ENCODE measurements at places on chromosomes 1 and 21.

DNA sequence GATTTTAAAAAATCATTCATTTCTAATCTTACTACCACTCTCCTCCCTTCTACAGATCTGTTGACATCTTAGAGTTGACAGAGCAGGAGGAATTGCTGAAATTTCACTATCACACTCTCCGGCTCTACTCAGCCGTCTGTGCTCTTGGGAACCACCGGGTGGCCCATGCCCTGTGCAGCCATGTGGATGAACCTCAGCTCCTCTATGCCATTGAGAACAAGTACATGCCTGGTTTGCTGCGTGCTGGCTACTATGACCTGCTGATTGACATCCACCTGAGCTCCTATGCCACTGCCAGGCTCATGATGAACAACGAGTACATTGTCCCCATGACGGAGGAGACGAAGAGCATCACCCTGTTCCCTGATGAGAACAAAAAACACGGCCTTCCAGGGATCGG is 276.7 kb downstream of the ZP4 start:
- no peak for DNase-seq

DNA sequence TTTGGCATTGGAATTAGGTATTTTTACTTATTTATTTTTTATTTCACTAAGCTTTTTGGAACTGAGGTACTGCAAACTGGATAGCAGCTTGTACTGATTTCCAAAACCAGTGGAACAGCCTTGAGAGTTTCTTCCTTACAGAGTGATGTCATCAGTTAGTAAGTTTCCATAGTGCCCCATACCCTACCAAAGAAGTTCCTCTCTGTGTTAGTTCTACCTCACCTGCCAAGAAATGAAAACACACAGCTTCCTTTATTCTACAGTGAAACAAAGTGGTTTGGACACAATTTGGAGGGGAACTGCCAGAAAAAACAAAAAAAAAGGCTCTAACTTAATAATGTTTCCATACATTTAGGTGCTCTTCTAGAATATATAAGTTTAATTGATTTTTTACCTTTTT is 430.9 kb upstream of the ADGRL2 start:
- DNase-seq = no peak

- DNase-seq = no peak
Observed at GRCh38 chr21:33332143-33332542, 7.4 kb downstream of the IFNAR1 start.

GRCh38 chr1:29865051-29865450 is 628.7 kb downstream of the PTPRU start:
- DNase-seq = no peak

DNA sequence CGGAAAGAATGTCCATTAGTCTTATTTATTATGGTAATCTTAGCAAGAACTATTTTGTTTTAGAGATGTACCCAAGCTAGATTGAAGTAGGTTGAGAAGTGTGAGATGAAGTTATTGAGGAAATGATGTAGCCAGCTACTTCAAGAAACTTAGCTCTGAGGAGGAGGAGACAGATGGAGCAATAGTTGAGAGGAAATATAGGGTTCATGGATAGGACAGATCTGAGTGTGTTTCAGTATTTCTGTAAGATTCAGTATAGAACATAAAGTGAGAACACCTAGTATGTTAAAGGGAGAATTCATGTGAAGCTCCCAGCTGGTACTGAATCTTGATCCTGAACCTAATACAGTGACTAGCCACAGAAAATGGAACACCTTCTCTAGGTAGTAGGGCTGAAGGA is 28.9 kb downstream of the TSNAX start:
- DNase-seq = no peak

DNA sequence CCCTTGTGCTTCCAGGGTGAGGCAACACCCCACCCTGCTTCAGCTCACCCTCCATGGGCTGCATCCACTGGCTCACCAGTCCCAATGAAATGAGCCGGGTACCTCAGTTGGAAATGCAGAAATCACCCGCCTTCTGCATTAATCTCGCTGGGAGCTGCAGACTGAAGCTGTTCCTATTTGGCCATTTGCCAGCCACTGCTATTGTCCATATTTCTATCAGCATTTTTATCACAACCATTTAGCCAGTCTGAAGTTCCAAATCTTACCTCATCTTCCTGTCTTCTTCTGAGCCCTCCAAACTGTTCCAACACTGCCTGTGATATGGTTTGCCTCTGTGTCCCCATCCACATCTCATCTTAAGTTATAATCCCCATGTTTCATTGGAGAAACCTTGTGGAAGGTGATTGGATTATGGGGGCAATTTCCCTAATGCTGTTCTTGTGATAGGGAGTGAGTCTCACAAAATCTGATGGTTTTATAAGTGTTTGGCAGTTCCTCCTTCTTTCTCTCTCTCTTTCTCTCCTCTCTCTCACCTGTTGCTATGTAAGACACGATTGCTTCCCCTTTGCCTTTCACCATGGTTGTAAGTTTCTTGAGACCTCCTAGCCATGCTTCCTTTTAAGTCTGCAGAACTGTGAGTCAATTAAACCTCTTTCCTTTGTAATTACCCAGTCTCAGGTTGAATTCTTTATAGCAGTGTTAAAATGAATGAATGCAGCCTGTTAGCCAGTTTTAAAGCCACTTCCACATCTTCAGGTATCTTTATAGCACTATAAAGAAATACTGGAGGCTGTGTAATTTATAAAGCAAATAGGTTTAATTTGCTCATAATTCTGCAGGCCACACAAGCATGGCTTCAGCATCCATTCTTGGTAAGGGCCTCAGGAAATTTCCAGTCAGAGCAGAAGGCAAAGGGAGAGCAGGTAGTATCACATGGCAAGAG is 203.5 kb downstream of the FCRL5 start:
- DNase-seq = no peak

DNA sequence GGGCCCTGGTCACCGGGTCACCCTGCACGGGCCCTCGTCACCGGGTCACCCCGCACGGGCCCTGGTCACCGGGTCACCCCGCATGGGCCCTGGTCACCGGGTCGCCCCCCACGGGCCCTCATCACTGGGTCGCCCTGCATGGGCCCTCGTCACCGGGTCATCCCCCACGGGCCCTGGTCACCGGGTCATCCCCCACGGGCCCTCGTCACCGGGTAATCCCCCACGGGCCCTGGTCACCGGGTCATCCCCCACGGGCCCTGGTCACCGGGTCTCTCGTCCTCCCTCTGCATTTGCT is 77.6 kb downstream of the RIPK4 start:
- DNase-seq = no peak

DNA sequence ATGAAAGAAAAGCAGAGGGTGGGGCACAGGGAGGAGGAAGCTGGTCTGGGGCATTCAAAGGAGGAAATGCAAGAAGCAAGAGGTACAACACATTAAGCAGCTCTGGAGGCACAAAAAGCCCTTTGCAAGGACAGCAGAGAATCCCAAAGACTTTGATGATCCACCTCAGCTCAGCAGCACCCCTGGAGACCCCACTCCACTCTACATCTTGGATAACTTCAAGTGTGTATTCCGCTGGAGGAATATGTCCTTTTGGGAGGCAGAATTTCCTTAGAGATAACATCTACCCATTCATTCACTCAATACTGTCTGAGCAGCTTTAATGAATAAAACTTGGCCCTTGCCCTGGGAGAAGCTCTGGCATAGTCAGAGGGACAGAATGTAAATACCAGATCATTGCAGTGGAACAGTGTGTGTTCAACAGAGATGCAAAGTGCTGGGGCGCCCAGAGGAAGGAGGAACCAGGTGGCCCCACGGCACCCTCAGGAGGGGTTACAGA is 599.7 kb downstream of the KIF26B start:
- no peak for DNase-seq

DNA sequence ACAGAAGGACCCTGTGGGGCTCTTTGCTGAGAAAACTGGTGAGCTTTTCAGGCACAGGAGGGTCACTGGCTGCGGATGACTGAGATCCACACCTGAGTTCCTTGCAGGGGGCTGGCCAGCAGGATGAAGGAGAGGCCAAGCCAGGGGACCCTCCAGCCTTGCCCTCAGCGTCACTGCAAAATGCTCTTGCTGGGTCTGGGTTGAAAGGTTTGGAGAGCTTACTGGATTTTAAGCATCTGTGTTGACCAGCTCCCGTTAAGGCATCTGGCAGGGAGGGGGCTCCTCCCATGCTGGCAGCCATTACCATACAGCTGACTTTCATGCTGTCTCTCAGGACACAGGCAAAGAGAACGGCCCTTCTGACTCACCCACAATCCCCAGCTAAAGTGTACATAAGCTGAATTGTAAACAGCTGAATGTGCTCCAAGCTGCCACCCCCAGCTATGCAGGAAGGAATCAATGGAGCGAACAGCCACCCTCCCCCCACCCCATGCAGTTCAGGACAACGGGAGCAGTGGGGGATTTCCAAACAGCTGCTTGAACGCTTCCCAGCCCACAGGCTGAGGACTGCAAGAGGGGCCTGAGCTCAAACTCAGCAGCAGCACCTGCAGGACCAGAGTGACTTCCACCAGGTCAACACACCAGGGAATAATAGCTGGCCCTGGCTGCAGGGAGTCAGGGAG is 21.3 kb upstream of the A3GALT2 start:
- peak; percentile 97 for DNase-seq

GRCh38 chr1:41440321-41441085 is 44.0 kb downstream of the EDN2 start:
- no peak for DNase-seq

DNA sequence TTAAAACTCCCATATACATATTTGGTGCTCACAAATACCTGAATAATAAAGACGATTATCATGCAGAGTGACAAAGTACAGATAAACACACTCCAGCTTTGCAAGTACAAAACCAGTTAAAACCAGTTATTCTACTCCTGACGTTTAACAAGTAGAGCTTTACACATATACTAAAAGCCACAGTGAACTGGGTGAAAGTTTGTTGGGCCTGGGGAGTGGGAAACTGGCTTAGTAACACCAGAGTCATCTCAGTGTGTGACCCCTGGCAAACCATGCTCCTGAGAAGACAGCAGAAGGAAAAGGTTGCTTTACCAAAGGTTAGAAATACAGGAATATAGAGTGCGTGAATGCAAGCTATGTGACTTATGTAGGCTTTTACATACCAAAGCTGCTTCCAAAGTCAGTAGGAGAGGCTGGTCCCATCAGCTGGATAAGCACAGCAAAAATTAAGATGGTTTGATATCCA is 148.1 kb downstream of the NRIP1 start:
- peak; percentile 18 for DNase-seq

- DNase-seq = no peak
Observed at GRCh38 chr1:246726255-246726679, 2.1 kb downstream of the SCCPDH start.

GRCh38 chr1:200899954-200900867 is 5.5 kb downstream of the INAVA start:
- DNase-seq = no peak

DNA sequence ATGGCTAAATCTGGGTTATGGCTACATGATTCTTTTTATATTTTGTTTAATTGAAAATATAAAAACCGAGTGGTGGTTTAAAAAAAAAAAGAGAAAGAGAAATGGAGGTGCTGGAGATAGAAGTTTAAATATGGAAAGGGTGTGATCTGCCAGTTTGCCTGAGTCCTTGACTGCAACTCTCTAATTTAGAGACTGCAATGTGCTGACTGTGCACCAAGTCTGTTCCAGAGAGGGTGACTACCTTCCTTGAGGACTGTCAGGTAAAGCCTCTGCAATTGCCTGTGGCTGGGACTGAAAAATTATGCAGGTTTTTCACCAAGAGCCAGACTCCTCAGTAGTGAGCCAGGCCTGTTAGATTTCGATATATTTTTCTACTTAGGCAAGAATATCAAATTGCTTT is 1326.3 kb downstream of the BRINP3 start:
- DNase-seq = no peak

GRCh38 chr1:16926491-16927073 is 4.9 kb downstream of the CROCC start:
- peak; percentile 16 for DNase-seq

DNA sequence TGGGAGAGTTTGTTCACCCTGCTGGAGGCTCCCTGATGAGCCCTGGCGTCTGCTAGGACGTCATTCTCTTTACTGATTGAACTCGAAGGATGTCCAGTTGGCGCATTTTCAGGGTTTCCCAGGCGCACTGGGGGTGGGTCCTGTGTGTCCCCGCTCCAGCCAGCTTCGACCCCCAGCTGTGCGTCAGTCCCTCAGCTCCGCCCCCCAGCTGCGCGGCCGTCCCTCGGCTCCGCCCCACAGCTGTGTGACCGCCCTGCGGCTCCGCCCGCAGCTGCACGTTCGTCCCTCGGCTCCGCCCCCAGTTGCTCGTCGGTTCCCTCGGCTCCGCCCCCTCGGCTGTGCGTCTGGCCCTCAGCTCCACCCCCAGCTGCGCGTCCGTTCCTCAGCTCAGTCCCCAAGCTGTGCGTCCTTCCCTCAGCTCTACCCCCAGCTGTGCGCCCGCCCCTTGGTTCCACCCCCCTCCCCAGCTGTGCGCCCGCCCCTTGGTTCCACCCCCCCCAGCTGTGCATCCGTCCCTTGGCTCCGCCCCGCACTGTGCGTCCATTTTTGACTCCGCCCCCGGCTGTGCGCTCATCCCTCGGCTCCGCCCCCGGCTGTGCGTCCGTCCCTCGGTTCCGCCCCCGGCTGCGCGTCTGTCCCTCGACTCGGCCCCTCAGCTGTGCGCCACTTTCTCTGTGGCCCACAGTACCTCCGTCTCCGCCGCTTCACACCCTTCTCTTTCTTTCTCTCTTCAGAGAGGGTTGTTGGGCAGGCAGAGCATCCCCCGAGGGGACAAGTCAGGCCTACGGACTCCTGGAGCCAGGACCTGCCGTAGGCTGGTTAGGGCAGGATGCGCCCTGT is 61.3 kb downstream of the FAAP20 start:
- peak; percentile 97 for DNase-seq

DNA sequence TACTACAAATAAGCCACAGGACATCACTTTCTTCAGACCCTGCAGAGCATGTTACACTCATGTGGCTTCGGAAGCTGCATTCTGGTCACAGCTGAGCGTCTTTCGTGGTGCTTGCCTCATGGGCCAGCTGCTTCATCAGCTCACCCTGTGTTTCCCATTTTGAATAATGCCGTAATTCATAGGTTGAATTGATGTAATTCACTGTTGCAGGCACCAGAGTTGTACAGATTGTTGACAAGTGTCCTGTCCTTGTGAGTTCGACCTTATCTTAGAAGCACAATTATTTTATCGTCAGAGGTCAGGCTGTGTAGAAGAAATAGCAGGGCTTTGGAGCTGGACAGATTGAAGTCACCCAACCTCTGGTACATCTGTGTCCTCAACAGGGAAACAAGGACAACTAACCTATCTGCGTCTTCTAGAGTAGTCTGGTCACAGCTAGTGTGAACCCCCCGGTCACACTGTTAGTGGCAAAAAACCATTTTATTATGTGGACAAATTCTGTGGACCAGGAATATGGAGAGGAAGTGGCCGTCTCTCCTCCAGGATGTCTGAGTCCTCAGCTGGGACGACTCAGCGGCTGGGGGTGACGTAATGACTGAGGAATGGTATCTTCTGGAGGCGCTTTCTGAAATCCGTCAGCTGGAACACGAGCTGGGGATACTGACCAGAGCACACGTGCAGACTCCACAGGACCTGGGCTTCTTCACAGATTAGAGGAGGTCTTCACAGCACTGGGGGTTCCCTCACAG is 17.8 kb downstream of the PKNOX1 start:
- DNase-seq = peak; percentile 92

DNA sequence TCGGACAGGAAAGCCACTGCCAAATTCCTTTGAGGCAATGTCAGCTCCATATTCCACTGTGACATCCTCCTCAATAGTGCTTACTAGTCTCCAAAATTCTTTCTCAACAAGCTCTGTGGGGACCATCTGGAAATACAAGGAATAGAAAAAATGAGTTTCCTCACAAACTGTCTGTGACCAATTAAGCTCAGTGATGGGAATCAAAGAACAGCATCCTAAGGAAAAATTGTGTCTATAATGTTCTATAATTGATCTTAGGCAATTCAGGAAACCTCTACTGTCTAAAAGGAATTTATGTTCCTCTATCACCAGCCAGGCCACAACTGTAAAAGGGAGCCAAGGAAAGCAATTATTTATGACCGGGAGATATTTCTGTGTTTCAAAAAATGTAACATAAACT is 46.1 kb upstream of the SYT2 start:
- DNase-seq = no peak
